ENCODE measurements at places on chromosomes 7 and 10.

- no peak for DNase-seq
Observed at GRCh38 chr10:22537810-22538209, 176.6 kb downstream of the PIP4K2A start.

DNA sequence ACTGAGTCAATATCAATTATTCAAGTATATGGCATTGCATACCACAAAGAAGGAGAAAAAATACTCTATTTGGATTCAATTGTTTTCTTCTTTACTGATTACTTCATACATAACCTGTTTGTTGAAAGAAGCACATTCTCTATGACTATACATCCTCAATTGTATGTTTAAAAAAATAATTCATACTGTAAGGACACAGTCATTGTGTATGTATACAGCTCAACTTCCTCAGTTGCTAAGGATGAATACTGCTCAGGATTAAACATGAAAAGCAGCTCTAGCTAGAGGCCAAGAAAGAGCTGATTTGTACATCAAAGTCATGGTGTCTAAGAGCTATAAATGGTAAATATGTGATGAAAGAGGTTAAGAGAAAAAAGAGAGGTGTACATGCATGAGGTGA is 15.8 kb upstream of the BPGM start:
- DNase-seq = no peak

DNA sequence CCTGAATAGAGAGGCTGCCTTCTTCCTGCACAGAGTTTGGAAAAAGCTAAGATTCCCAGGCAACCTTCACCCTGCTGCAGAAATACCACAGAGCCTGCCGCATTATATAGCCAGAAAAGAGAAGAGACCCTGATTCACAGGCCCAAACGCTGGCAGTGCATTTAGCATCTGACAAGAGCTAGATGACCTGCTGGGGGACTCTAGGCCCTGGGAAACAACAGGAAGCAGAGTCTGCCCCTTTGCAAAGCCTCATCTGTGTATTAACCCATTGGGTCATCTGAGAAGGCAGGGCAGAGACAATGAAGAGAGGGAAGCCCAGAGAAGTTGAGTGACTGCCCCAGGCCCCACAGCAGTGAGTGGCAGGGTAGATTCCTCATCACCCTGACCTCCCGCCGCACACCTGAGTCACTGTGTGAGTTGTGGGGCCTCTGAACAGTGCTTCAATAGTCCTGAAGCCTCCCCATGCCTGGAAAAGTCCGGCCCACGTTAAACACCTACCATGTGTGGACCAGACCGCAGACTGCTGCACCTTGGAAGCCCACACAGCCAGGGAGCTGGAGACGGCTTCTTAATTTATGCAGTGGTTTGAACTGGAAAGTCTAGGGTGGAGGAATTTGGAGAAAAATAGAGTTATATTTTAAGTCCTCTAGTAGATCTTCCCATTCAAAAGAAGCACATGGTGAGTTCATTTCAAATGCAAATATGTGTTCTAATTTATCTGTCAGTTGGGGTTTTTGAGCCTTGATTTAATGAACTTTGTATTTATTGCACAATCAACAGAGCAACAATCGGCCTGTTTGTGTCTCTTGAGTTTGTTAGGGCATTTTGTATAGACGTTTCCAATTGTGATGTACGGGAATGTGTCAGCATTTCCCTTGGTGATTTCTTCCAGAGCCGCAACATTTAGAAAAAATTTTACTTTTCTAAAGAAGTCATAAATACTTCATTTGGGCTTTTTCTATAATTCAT is 80.4 kb upstream of the GPR26 start:
- no peak for DNase-seq

DNA sequence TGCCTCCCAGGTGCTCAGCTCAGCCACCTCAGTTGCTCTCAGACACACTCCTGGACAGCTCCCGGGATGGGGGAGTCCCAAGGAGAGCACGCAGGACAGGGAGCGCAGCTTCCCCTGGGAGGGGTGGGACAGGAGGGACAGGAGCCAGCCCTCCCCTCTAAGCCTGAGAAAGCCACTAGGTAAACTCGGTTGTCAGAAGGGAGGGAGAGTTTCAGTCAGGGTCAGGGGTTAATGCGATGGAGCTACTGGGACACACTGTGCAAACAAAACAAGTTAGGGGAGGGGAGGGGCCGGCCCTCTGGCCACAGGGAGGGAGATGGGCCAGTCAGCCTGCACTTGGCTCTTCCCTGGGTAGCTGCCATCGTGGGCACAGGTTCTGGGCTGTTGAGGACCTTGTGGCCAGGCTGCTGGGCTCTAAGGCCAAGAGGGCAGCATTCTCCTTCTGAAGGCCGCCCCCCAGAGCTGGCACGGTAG is 31.1 kb downstream of the KAZALD1 start:
- no peak for DNase-seq

GRCh38 chr10:1141261-1141660 is 85.1 kb downstream of the WDR37 start:
- DNase-seq = no peak

DNA sequence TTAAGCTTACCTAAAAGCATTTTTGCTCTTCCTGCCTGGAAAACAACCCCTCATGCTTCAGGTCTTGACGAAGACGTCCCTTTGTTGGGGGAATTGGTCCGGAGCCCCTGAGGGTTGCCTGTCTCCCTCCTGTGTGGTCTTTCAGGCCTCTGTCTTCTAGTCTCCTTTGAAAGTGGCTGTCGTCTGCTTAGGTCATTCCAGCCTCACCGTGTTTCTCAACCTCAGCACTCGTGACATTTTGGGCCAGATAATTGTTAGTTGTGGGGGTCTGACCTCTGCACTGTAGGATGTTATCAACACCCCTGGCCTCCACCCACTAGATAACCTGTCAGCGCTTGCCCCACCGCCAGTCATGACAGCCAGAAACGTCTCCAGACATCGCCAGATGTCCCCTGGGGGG is 219.1 kb downstream of the TCF7L2 start:
- no peak for DNase-seq
